Ovary (tissue), 10 donors: ENCODE measurements at places on chromosomes 1 and 21.
A peak's percentile ranks its signal among the peaks of the same experiment; 100 is the strongest.

- no peak overlapping the region for H3K4me3 ChIP-seq
- no peaks in the 10 kb centered on the region for H3K4me1 ChIP-seq
- no peaks in the 10 kb centered on the region for H3K27me3 ChIP-seq
- DNase-seq = no peak
These were observed 407.9 kb upstream of the PKN2 start for GRCh38 chr1:88276163-88276562.

- H3K27ac ChIP-seq = no peak overlapping the region
- no peak for DNase-seq
- H3K4me1 ChIP-seq = no peaks in the 10 kb centered on the region
These were observed 19.9 kb upstream of the ERICH3 start for GRCh38 chr1:74693473-74693872.

GRCh38 chr1:10898921-10899320 lies 102.5 kb upstream of the CASZ1 start:
- no peak overlapping the region for H3K4me3 ChIP-seq
- no peaks in the 10 kb centered on the region for H3K4me1 ChIP-seq
- DNase-seq = no peak
- H3K36me3 ChIP-seq = no peaks in the 10 kb centered on the region

DNA sequence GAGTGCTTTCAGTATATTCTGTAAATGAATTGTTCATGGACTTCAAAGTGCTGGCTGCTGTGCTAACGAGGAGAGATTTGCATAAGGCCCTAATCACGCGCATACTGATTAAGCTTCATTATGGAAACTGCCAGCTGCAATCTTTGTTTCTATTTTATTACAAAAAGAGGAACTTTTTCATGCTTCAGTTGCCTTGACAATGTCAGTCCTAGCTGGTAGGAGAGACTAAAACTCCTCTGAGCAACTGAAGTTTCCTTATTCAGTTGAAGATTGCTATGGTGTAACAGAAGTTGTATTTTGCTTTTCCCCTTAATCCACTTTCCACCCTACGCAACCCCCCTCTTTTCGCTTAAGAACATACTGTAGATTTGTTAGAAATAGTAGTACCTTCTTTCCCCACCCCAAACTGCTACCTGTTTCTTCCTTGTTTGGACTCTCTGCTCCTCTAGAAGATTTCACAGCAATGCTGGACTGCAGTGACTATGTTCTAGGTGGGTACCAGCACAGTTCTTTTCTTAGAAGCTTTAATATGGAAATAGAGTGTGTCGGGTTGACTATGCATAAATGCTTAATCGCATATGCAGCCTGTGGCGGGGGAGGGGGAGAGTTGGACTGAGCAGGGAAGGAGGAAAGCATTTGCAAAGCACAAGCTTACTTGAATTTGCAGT lies 108.3 kb downstream of the POU2F1 start:
- H3K4me1 ChIP-seq = no peaks in the 10 kb centered on the region
- no peaks in the 10 kb centered on the region for H3K36me3 ChIP-seq
- H3K4me3 ChIP-seq = no peak overlapping the region
- DNase-seq = no peak

GRCh38 chr1:53359225-53359933 lies 31.5 kb upstream of the LRP8 start:
- no peak overlapping the region for H3K4me3 ChIP-seq
- no peak overlapping the region for H3K27ac ChIP-seq
- no peaks in the 10 kb centered on the region for H3K36me3 ChIP-seq
- H3K4me1 ChIP-seq = no peaks in the 10 kb centered on the region
- H3K27me3 ChIP-seq = no peaks in the 10 kb centered on the region

DNA sequence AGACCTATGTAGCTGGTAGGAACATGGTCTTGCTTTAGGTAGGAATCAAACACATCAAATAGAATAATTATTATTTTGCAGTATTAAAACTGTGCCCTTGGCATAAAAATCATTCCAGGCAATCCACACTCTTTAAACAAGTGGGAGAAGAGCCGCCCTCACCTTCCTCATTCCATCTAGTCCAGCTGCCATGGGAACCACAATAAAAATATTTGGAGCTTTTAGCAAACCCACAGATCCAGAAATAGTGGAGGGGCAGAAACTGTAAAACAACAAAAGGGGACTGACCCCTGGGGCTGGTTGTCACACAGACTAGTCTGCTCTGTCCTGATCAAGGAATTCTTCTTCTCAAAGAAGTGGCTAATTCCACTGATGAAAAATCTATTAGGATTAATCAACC lies 61.6 kb downstream of the PTPRC start:
- H3K36me3 ChIP-seq = no peaks in the 10 kb centered on the region
- no peak overlapping the region for H3K27ac ChIP-seq
- H3K27me3 ChIP-seq = no peaks in the 10 kb centered on the region

DNA sequence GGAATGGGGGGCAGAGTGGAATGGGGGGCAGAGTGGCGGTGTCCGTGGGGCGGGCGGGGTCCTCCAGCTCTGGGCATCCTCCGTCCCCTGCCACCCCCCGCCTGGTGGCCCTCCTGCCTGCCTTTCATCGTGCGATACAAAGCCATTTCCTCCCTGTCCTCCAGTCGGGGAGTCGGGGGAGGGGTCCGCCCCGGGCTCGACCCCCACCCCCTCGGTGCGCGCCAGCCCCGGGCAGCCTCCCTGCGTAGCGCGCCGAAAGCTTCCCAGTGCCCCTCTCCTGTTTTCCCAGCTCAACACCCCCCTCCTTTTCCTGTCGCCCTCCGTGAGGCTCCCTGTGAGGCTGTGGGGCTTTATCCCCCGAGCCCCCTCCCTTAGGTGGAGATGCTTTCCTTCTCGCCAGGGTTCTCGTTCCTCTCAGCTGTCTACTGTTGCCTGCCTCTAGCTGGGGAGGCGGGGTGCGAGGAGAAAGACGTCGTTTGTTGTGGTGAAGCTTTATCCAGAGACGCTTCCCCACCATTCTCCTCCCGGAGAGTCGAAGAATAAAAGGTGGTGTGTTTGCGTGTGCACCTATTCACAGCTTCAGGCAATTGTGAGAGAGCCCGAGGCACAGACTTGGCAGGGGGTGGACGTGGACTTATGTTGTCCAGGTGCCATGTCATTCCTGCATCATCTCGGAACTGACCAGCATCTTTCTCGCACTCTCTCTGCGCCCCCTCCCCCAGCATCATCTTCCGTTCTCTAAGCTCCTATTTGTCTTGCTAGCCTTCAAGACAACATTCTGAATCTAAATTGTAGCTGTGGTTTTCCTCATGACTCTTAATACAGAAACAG lies 848 bp downstream of the DNM3 start:
- DNase-seq = no peak
- no peaks in the 10 kb centered on the region for H3K27me3 ChIP-seq
- H3K36me3 ChIP-seq = no peaks in the 10 kb centered on the region
- peak overlapping the region; percentile 74 for H3K4me3 ChIP-seq
- no peak overlapping the region for H3K27ac ChIP-seq
- no peaks in the 10 kb centered on the region for H3K4me1 ChIP-seq

- no peak overlapping the region for H3K27ac ChIP-seq
- no peaks in the 10 kb centered on the region for H3K27me3 ChIP-seq
- H3K4me3 ChIP-seq = no peak overlapping the region
- no peaks in the 10 kb centered on the region for H3K4me1 ChIP-seq
- no peak for DNase-seq
- H3K36me3 ChIP-seq = no peaks in the 10 kb centered on the region
These were observed 4.6 kb downstream of the LRRC8B start for GRCh38 chr1:89529196-89529595.

GRCh38 chr1:116686723-116687352 lies 19.3 kb upstream of the IGSF3 start:
- no peak for DNase-seq
- no peaks in the 10 kb centered on the region for H3K27me3 ChIP-seq

GRCh38 chr1:210237479-210237878 lies 4.9 kb downstream of the SERTAD4 start:
- peaks cover 10% of the 10 kb centered on the region for H3K4me1 ChIP-seq
- H3K4me3 ChIP-seq = peak overlapping the region; percentile 10
- DNase-seq = no peak
- H3K27me3 ChIP-seq = no peaks in the 10 kb centered on the region

DNA sequence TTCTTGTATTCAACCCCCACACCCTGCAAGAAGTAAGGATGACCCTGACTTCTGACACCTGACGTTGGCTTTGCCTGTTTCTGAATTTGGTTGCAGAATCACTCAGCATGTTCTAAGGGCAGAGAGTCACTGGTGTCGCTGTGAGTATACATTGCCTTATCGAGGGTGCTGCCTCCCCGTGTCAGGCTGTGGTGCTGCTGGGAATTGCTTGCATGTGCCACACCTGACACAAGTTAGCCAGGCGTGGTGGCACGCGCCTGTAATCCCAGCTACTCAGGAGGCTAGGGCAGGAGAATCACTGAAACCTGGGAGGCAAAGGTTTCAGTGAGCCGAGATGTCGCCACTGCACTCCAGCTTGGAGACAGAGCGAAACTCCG lies 45.9 kb downstream of the WDR4 start:
- H3K4me3 ChIP-seq = no peak overlapping the region
- no peak overlapping the region for H3K27ac ChIP-seq
- peaks cover 2% of the 10 kb centered on the region for H3K4me1 ChIP-seq
- no peaks in the 10 kb centered on the region for H3K27me3 ChIP-seq
- H3K36me3 ChIP-seq = no peaks in the 10 kb centered on the region
- DNase-seq = no peak

DNA sequence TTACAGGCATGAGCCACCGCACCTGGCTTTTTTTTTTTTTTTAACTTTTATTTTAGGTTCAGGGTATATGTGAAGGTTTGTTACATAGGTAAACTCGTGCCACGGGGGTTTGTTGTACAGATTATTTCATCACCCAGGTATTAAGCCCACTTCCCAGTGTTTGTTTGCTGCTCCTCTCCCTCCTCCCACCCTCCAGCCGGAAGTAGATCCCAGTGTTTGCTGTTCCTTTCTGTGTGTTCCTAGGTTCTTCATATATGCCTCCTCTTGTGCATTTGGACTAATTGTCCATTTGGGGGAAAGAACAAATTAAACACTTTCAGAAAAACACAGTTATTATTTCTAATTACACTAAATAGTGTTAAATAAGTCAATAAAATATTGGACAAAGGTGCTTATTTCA lies 1.1 kb upstream of the SLC2A7 start:
- no peaks in the 10 kb centered on the region for H3K4me1 ChIP-seq
- H3K27me3 ChIP-seq = no peaks in the 10 kb centered on the region
- H3K36me3 ChIP-seq = no peaks in the 10 kb centered on the region
- no peak for DNase-seq
- H3K27ac ChIP-seq = no peak overlapping the region
- H3K4me3 ChIP-seq = no peak overlapping the region

GRCh38 chr1:78351551-78352216 lies 139.1 kb upstream of the PTGFR start:
- no peaks in the 10 kb centered on the region for H3K4me1 ChIP-seq
- H3K4me3 ChIP-seq = no peak overlapping the region
- no peaks in the 10 kb centered on the region for H3K27me3 ChIP-seq
- H3K36me3 ChIP-seq = no peaks in the 10 kb centered on the region
- no peak for DNase-seq
- H3K27ac ChIP-seq = no peak overlapping the region

GRCh38 chr1:40338745-40339419 lies 21.8 kb upstream of the COL9A2 start:
- H3K4me1 ChIP-seq = no peaks in the 10 kb centered on the region
- no peaks in the 10 kb centered on the region for H3K27me3 ChIP-seq
- H3K4me3 ChIP-seq = no peak overlapping the region
- H3K27ac ChIP-seq = no peak overlapping the region

- H3K27ac ChIP-seq = no peak overlapping the region
- no peak for DNase-seq
- H3K36me3 ChIP-seq = no peaks in the 10 kb centered on the region
- H3K27me3 ChIP-seq = no peaks in the 10 kb centered on the region
- no peak overlapping the region for H3K4me3 ChIP-seq
- H3K4me1 ChIP-seq = no peaks in the 10 kb centered on the region
These were observed 16.4 kb downstream of the ATP1A2 start for GRCh38 chr1:160131803-160132565.

- no peaks in the 10 kb centered on the region for H3K27me3 ChIP-seq
- no peaks in the 10 kb centered on the region for H3K36me3 ChIP-seq
- H3K4me1 ChIP-seq = no peaks in the 10 kb centered on the region
- DNase-seq = no peak
- H3K27ac ChIP-seq = no peak overlapping the region
These were observed 152.4 kb downstream of the LEPR start for GRCh38 chr1:65572701-65573421.

DNA sequence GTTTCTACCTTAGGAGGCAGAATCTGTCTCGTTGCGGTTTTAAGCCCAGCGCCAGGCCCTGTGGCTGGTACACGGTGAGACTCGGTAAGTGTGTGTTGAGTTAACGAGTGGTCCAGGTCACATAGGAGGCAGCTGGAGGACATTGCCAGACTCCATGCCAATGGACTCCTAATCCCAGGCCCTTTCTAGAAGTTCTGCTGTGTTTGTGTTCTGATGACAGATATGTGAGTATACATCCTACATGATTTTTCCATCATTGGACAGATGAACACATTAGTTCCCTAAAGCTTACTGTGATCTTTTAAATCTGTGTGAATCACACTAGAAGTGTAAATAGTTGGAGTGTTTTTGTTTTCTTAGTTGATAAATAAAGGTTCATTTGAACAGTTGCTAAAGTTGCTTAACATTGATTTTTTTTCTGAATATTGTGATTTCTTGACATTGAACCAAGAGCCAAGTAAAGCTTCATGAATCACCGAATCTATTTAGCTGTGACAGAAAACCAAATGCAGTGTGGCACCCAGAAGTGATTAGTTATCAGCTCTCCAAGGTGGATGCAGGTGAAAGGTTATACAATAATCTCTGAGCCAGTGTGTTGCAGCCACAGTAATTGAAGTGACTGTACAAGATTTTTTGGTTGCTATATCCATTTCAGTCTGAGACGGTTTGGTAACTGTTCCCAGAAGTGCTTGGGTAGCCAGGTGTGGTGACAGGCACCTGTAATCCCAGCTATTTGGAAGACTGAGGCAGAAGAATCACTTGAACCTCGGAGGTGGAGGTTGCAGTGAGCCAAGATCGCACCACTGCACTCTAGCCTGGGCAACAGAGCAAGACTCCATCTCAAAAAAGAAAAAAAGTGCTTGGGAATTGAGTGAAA lies 46.3 kb downstream of the DOP1B start:
- no peak overlapping the region for H3K4me3 ChIP-seq
- no peaks in the 10 kb centered on the region for H3K27me3 ChIP-seq
- H3K36me3 ChIP-seq = no peaks in the 10 kb centered on the region
- DNase-seq = no peak

DNA sequence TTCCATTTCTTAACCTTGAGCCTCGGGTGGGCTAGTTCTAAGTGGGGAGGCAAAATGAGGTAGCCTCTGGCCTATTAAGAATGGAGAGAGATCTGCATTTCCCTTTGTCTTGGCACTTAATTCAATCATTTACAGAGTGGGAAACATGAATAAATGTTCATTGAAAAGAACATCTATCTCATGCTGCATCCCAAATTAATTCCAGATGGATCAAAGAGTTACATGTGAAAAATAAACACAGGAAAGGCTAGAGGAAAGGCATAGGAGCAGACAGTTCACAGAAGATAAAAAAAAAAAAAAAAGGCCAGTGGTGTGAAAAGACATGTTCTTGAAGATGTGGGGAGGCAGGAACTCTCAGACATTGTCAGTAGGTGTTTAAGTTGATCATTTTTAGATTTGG lies 35.7 kb upstream of the EPS8L3 start:
- no peak overlapping the region for H3K4me3 ChIP-seq
- H3K4me1 ChIP-seq = no peaks in the 10 kb centered on the region
- no peak overlapping the region for H3K27ac ChIP-seq
- H3K36me3 ChIP-seq = no peaks in the 10 kb centered on the region
- no peak for DNase-seq
- no peaks in the 10 kb centered on the region for H3K27me3 ChIP-seq

GRCh38 chr1:99766378-99766800 lies at the start of gene FRRS1:
FRRS1 (minus strand) TSS chr1:99766635; CDS start chr1:99748768, 17,867 bp downstream.
- no peaks in the 10 kb centered on the region for H3K36me3 ChIP-seq
- no peaks in the 10 kb centered on the region for H3K27me3 ChIP-seq
- H3K27ac ChIP-seq = no peak within 1 kb of the TSS
- H3K4me1 ChIP-seq = peaks cover 9% of the 10 kb centered on the region

GRCh38 chr1:3651026-3651929 lies 1.0 kb upstream of the TP73 start:
- no peaks in the 10 kb centered on the region for H3K36me3 ChIP-seq
- peaks cover 8% of the 10 kb centered on the region for H3K4me1 ChIP-seq
- DNase-seq = no peak
